Tibial nerve (tissue), 4 donors: ENCODE measurements at places on chromosomes 12 and 14. TPM values are rescaled to one million over a fixed set of nuclear protein-coding genes. Genes with fewer than 3 reads are reported as not detected.

Gene CLECL1
- total RNA-seq, result not detected

Gene RNASE3
- not detected for total RNA-seq

Gene HAL
- total RNA-seq, result 0.21 TPM

Gene KCNH3
- total RNA-seq, result not detected

Gene ZFC3H1
- total RNA-seq, result 86.1 TPM

Gene TDRD9
- total RNA-seq, result 1.9 TPM

Gene TARBP2
- 35.6 TPM for total RNA-seq

Gene PAH
- not detected for total RNA-seq
